Stimulated activated CD4-positive, alpha-beta T cell treated with anti-CD3 and anti-CD28 coated beads, Interleukin-2, amount 100 ng/mL, for 48 hours (primary cell): ENCODE measurements at places on chromosomes 13 and 19.

- DNase-seq, result no peak
Observed at GRCh38 chr19:42548552-42548951, 20.3 kb upstream of the CEACAM1 start.

DNA sequence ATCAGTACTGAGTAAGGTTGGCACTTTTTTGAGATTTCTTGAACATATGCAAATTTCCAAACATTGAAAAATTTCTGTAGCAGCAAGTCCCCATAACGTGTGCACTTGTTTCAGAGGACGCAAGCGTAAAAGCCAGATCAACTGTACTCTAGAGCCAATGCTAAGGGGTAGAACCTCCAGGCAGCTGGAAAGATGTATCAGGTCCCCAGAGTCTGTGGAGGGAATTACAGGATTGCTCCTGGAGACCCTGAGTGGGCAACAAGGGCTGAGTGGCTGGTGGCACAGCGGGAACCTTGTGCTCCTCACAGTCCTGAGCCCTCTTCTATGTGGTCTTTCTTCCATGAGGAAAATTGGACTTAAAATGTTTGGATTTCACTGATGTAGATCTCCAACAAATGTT, 53.9 kb upstream of the AMER2 start:
- DNase-seq, result no peak

GRCh38 chr19:13036366-13036976, 41.2 kb downstream of the NFIX start:
- DNase-seq, result no peak

GRCh38 chr13:31124204-31124603, 37.5 kb downstream of the HSPH1 start:
- DNase-seq, result no peak

GRCh38 chr19:3423183-3423829, 56.9 kb downstream of the NFIC start:
- DNase-seq, result no peak

- DNase-seq, result no peak
Observed at GRCh38 chr19:18765224-18765623, 25.9 kb downstream of the COMP start.

DNA sequence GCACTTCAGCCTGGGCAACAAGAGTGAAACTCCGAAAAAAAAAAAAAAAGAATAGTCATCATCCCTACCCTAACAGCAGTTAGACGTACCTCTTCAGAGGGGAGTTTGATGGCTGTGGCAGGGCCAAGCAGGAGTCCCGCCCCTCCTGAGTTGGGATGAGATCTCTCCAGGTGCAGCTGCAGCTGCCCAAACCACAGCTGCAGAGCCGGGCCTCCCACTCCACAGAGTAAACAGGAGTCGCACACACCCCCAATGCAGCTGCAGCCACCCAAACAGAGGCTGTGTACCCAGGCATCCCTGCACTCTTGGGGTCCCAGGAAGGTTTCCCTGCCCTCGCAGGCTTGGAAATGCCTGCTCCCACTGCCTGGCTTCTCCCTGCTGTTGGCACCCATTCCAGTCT, 17.4 kb upstream of the MLLT1 start:
- no peak for DNase-seq

- no peak for DNase-seq
Observed at GRCh38 chr19:2811221-2811722, 8.4 kb upstream of the ZNF554 start.

DNA sequence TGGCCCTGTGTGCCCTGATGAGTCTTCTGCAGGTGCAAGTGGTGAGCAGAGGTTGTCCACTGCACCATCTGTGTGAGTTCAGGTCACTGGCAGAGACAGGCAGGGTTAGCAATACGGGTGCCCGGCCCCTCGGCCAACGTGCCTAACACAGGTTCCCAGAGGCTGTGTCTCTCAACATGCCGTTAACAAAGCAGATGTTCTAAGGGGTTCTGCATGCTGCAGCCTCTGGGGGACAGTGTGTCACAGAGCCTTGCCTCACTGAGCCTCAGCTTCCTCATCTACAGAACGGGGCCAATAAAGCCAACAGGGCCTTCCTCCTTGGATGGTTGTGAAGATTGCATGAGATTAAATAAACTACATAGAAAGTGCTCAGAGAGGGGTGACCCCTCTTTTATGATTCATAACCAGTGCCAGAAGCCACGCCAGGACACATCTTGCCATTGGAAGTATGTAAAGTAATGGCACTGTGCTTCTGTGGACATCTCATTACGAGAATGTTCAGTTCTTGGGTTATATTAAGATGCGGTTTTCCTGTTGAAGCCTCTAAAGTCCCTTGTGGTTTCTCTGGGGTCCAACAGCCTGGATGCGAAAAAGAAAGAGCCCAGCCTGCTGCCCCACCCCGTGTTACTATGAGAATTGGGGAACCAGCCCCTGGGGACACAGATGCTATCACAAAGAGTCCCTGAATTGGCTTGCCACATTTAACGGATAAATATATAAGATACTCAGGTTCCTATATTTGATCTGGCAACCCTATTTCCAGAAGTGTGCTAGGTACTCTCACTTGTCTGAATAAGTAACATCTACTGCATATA, 11.2 kb upstream of the ARHGEF18 start:
- no peak for DNase-seq

- no peak for DNase-seq
Observed at GRCh38 chr13:98960606-98961502, 17.0 kb downstream of the DOCK9 start.

- peak; percentile 78 for DNase-seq
Observed at GRCh38 chr19:1503089-1503924, 9.5 kb downstream of the ADAMTSL5 start.

DNA sequence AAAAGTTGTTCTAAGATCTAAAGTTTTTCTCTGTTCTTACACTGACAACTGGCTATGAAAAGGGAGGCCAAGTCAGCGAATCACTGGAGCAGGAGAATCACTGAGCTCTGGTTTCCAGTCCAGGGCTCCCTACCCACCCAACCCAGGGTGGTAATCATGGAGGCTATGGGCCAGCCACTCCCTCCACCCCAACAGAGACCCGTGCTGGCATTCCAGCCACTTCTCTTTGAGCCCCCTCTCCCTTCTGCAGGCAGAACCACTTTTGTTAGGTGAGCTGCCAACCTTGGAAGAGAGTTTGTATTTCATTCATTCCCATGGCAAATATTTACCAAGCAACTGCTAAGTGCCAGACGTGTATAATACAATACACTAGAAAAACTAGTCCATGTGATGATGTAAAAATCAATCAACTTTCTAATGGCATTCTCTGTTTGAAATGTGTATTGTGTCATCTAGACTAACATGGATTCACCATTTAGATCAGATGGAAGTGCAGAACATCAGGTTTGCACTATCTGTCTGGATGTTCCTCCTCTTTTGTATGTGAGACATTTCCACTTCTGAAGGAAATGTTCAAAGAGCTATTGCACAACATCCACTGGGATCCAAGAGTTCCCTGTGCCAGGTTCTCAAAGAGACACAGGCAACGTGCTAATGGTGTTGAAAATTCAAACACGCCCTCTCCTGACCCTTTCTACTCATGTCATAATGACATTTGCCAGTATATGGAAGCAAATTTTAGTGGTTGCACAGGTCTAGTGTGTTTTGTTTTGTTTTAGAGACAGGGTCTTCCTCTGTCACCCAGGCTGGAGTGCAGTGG, 5.3 kb downstream of the MLNR start:
- DNase-seq, result no peak

DNA sequence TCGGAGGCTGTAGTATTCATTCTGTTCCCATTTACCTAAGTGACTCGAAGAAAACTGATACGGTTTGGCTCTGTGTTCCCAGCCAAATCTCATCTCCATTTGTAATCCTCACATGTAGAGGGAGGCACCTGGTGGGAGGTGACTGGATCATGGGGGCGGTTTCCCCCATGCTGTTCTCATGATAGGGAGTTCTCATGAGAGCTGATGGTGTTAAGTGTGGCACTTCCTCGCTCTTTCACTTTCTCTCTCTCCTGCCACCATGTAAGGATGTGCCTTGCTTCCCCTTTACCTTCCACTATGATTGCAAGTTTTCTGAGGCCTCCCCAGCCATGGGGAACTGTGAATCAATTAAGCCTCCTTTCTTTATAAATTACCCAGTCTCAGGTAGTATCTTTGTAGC, 23.5 kb downstream of the SLAIN1 start:
- no peak for DNase-seq

DNA sequence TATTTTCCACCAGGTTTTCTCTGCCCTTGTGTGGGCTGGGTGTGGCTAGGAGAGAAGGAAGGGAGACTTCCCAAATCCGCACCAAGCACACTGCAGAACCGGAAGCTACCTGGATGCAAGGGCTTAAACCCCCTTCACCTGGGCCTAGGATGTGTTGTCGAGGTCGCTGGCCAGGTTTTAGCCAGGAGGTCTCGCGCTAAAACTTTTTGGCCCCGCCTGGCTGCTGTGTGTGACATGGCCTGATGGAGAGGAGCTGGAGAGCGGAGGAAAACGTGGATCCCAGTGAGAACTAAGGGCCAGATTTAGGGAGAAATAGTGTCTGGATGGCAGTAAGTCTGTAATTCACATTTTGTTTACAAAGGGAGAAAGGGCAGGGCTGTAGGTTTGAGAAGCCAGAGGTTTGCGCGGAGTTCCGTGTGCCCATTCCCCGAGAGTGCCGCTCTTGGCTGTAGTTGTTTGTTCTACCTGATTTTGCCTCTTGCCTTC, 3.1 kb upstream of the TSHZ3 start:
- no peak for DNase-seq

GRCh38 chr19:15891434-15891833, 6.4 kb downstream of the CYP4F2 start:
- no peak for DNase-seq

DNA sequence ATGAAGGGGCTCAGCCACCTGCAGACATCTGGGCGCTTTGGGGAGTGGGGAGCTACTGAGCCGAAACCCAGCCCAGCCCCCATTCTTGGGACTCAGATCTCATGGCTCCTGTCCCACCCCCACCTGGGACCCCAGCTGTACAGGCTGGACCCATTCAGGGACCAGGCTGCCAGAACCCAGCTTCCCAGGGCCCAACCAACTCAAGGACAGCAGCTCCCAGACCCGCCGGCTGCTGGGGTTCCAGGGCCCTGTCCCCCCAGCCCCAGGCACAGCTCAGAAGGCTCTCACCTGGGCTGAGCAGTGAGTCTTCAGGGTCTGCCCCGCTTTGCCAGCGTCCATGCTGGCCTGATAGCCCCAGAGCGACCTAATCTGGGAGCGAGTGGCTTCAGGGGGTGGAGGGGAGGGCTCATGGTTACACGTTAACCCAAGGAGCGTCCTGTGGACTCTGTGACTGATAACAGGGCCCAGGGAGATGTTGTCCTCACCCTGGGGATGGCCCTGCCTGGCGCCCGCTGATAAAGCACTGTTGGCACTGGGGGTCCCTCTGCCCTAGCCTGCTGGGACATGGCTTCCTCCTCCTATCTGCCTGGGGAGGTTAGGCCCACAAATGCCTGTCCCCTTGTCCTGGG, at the start of gene TMEM86B:
Gene TMEM86B, minus strand, starts transcription at position 361 of the 629 bp plus-strand sequence. Its CDS starts 22 bp downstream, at position 339.
- no peak for DNase-seq

DNA sequence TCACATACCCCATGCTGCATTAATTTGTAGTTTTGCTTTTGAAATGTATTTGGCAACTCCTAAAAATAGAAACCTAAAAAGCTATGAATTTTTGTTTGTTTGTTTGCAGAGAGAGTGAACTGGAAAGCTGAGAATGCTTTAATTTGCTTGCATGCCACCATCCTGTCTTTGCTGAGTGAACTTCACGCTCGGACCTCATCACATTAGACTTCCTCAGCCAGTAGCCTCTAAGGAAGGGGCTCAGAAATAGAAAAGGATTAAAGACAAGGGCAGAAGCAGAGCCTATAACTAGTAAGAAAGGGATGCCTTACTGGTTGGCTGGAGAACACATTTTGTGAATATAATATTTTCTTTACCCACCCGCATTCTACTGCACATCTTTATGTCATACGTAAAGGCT, 275.1 kb downstream of the DCLK1 start:
- DNase-seq, result no peak

DNA sequence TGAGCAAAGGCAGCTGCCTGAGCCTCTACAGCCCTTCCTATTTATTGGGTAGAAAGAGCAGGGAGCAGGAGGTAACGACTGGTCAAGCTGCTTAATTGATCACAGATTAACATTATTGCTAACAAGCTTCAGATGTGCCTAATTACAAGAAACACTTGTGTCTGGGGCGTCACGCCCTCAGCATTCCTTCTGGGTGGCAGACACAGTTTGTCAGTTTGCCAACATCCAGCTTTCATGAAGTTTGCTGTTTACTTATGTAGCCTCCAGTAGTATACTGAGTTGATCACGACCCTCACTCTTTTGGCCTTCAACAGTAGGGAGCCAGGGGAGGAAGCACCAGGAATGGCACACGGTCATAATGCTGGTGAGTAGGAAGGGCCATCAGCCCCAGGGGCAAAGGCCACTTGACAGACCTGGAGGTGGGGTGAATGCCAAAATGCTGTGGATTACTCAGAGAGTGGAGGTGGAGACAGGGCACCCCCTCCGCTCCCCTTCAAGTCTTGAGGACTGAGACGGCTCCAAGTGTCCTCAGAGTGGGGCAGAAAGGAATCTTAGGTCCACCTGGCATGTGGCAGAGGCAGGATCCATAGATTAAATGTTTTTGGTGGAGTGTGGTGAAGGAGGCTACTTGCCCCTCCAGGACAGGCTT, 34.9 kb upstream of the PSPC1 start:
- no peak for DNase-seq

DNA sequence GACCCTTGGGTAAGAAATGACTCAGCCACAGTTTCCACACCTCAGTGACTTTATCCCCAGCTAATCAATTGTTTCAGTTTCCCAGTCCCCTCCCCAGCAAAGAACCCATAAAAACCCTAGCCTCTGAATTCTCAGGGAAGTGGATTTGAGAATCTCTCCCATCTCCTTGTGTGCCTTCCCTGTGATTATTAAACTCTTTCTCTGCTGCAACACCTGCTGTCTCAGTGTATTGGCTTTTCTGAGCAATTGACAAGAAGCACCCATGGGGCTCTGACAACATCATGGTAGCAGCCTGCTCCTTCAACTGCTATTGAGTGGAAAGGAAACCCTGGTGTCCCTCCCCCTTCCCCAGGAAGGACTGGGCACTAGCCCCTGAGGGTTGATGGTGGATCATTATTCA, 73.7 kb downstream of the UQCRFS1 start:
- DNase-seq, result no peak

- DNase-seq, result no peak
Observed at GRCh38 chr13:49980266-49980665, 16.6 kb upstream of the TRIM13 start.

DNA sequence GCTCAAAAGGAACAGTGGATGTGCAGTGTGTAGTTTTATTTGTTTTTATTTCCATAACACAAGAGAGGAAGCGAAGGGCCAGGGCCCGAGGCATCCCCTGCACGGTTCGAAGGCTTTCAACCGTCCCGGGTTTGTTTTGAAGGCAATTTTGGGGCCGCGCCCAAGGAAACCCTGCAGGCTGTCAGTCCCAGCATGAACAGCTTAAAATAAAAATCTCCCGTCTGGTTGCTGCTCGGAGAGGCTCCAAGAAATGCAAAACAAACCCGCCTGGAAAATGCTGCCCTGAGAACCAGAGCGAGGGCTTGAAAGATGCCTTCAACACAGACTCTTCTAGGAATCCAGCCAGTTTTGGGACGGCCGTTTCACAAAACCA, 16.0 kb downstream of the LSM4 start:
- DNase-seq, result no peak

GRCh38 chr13:109333893-109334651, 452.3 kb downstream of the IRS2 start:
- no peak for DNase-seq
